NCI-H1092 (cell line): ENCODE measurements at places on chromosomes 1 and 21.
A peak's percentile ranks its signal among the peaks of the same experiment; 100 is the strongest.

DNA sequence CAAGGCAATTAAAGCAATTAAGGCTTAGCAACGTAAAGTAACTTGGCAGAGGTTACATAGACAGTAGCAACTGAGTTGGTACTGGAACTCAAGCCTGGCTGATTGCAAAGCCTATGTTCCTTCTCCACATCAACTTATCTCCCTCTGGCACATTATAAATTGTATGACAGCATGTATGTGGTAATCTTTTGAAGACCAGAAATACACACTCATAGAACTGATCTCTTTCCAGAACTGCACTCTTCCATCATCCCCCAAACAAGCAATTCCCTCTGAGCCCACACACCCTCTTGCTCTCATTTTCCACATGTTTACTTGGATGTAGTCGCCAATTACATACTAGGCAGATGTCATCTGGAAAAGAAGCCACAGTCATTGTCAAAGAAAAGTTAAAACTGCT is 502.2 kb downstream of the PLPP3 start:
- DNase-seq: no peak

DNA sequence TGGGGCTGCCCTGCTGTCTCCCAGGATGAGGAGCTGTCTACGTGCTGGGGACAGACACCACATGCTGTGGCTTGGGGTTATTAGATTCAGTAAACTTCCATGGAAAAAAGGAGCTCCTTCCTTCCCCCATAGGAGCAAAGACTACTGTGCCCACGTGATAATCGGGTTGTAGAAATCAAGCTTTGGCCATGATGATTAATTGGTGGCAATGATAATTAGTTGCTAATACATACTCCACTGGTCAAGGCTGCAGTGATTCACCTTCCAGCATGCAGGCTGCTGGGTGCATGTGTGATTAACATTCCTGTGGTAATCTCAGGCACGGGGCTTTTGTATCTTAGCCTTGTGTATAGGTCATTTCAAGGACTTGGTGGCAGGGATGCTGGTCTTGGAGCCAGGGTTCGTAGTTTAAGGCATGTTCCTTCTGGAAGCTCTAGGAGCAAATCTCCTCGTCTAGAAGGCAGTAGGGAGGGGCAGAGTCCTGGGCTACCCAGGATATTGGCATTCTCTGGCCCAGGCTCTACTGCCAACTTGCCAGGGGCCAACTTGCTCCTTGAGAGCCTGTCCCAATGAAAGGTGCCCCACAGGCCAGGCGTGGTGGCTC is 41.4 kb downstream of the TMCO4 start:
- no peak for DNase-seq

DNA sequence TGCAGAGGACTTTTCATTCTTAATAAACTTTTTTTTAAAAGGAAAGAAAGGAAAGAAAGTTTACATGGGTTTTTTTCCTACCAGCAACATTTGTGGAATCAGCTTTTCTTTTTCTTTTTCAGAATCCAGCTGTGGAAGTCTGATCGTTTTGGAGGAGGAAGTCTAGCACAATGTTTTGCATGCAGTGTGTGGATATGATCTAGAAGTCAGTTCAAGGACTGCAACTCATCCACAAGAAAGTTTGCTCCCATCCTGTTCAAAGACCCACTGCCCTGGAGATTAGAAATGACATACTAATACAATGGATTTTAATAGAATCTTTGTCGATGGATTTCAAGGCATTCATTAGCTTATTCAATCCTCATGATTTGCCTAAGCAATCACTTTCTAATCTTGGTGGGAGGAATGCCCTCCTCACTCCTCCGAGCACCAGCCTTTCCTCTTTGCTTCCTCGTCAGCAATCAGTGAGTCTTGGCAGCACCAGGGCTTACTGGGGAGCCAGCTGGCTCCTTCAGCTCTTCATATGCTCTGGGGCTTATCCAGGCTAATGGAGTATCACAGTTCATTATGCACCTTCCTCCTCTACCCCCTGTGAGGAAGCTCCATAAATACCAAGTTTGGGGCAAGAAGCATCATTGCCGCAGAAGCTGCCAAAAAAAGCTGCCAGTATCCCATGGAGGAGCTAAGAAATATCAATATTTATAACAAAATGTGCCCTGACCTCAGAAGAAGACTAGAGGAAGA is 392.3 kb upstream of the PKN2 start:
- DNase-seq: no peak

GRCh38 chr1:154970631-154971340 is at the start of gene SHC1:
Gene SHC1, minus strand, starts transcription at chr1:154970747. Its CDS starts 221 bp downstream, at chr1:154970526.
- DNase-seq: no peak

DNA sequence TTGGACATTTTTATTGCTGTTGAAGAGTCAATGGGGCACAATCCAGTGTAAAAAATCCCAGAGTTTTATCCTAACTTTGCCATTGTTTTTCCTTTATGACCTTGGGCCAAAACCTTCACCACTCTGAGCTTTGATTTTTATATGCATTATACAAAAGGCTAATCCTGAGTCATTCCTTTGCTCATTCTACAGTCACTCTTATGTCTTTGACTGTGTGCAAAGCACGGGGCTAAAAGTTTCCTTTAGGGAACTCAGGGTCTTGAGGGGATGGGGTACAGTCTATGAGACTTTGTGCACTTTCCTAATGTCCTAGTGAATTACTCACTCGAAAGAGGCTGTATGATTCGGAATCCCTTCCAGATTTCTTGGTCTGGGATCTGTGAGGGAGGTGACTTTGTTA is 543.2 kb upstream of the CAMK1G start:
- DNase-seq: no peak

DNA sequence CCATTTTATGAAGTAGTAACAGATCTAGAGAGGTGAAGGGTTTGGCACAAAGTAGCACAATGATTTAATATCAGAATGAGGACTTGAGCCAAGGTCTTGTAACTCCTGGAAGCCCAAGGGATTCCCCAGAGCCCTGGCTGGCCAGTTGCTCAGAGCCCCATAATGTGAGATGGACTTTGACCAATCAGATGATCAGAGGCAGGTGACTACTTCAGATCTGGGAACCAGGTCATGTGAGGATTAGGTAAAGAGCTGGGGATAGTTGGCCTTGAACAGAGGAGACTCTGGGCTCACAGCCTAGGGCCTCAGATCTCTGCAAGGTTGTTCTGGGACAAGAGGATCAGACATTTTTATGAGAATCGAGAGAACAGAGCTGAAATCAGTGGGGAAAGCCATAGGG is 18.9 kb downstream of the SHISAL2A start:
- DNase-seq: no peak

DNA sequence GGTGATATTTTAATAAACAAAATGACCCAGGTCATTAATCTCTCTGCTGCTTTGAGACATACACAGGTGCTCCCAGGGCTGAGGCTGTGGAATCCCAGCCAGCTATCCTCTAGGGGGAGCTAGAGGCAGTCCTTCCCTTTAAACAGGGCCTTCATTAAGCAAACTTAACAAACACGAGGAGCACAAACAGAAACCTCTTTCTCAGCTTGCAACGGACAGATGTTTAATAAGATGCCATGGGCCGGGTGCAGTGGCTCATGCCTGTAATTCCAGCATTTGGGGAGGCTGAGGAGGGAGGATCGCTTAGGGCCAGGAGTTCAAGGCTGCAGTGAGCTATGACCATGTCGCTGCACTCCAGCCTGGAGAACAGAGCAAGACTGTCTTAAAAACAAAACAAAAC is 106.7 kb downstream of the HIVEP3 start:
- peak; percentile 38 for DNase-seq

- no peak for DNase-seq
Observed at GRCh38 chr1:154808261-154808908, 61.7 kb downstream of the KCNN3 start.

GRCh38 chr1:16072616-16073484 is 601 bp downstream of the FAM131C start:
- DNase-seq: no peak

DNA sequence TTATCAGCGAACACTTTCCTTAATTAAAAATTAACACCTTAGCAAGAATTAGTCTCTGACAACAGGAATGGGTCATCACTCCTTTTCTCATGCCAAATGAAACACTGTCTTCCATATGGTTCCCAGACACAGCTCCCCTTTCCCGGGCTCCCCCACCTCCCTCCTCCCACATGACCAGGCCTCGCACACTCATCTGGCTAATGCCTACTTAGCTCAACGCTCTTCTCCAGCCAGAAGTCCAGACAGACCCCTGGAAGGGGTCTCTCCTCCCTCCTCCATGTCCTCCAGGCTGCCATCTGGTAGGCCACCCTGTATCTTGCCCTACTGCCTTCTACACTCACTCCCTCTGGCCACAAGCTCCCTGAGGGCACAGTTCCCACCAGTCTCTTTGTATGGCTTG is 39.9 kb downstream of the KCNC4 start:
- no peak for DNase-seq

- DNase-seq: no peak
Observed at GRCh38 chr1:218525031-218525430, 179.9 kb downstream of the TGFB2 start.

- no peak for DNase-seq
Observed at GRCh38 chr1:228751360-228752098, 16.2 kb downstream of the RHOU start.

GRCh38 chr1:231073331-231073730 is 33.3 kb upstream of the FAM89A start:
- DNase-seq: no peak

DNA sequence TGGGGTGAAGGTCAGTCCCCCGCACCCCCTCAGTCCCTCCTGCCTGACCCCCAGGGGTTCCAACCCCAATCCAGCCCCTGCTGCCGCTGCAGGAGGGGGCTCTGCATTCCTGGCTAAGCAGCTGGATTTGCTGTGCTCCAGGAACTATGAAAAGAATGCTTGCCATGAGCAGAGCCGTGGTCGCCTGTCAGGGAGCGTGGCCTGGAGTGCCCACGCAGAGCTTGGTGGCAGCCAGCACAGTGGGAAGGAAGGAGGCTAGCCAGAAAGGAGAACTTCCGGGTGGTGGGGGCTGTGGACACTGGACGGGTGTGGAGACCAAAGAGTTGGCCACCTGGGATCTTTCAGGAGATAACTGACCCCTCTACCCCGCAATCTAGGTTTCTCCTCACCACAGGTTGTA is 5.6 kb downstream of the COL8A2 start:
- DNase-seq: no peak

- DNase-seq: no peak
Observed at GRCh38 chr1:199843861-199844260, 183.6 kb upstream of the NR5A2 start.

GRCh38 chr21:46639489-46640386 is 4.3 kb downstream of the PRMT2 start:
- no peak for DNase-seq

DNA sequence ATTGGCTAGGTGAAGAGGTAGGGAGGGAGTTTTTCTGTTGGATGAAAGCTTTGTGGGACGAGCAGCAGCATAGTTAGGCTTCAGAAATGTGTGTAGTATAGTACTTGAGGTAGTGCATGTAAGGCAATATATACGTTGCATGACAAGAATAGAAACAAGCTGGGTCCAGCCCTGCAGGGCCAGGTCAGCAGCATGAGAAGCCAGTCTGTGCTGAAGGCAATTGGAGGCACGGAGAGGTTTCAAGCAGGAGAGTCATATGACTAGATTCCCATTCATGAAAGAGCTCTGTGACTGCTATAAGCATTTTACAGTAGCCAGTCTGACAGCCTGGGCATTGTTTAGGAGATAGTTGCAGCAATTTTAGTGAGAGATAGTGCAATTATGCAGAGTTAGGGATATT is 84.2 kb upstream of the DSCAM start:
- DNase-seq: no peak

DNA sequence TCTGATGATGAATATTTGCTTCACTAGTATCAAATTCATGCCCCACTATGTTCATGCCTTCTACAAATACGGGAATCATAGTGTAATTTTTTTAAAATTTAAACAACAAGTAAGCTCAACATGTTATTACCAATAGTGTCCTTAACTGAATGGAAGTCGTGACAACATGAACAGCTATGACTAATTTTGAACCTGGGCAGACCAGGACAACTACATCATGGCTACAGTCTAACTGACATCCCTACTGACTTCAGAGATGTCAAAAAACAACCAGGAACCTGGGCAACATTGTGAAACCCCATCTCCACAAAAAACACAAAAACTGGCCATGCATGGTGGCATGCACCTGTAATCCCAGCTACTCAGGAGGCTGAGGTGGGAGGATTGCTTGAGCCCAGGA is 33.5 kb upstream of the RAP1A start:
- no peak for DNase-seq

GRCh38 chr1:2112280-2112701 is 62.1 kb downstream of the PRKCZ start:
- no peak for DNase-seq

DNA sequence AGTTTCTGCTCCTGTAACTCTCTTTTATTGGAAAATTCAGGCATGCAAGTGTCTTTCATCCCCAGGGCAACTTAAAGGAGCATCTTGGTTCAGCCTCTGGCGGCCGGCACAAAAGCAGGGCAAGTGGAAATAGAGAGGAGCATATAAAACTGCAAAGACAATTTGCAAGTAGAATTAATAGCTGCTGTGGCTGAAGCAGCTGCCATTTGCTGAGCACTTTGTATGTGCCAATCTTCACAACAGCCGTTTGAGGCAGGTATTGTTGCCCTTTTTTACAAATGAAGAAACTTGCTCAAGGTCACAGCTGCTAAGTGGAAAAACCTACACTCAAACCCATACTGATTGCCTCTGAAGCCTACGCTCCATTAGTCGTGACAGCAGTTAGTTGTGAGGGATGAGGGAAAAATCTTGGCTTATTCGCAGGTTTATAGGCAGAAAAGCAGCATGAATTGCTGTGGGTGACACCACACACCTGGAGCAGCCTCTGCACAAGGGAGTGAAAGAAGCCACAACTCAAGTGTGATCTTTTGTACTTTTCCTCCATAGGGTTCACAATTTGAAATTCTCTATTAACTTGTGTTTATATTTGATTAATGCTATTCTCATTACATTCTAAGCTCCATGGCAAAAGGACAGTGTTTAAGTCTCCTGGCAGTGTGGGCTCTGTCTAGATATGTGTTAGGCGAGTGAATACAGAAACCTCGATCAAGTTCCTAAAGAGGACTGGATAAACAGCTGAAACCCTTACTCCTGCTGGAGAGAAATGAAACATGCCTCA is 99.0 kb upstream of the BEND5 start:
- DNase-seq: no peak

GRCh38 chr1:157047062-157047410 is 1.5 kb upstream of the ARHGEF11 start:
- no peak for DNase-seq

GRCh38 chr1:182624577-182624976 is 20.4 kb upstream of the RGS16 start:
- no peak for DNase-seq

DNA sequence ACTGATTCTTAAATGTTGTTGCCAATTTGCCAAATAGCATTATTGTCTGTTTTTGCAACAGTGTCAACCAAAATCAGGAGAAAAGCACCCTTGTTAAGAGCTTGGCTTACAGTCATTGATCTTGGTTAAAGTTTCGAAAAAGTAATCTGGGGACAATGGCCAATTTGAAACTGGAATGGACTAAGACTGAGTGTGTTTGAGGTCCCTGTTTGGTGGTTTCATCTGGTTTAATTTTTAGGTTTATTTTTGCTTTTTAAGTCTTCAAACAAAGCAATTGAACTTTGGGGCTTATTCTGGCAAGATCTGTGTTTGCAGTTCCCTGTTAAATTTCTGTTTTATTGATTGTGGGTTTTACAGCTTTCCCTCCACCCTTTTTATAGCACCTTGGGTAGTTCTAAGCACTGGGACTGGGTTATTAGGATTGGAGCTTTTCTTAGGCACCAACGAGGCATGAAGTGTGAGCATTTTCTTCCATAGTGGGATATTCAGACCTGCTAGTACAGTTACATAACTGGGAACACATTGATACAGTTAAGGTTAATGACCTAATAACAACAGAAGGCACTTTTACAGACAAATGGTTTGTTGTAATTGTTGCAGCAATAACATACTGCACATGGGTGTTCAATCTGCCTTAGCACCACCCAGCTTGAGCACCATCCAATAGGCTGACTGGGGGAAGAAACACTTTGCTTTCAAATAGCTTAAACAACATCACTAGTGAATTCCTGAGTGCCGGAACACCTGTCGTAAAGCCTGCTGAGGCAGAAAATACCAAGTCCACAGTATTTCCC is 40.6 kb upstream of the MAP10 start:
- DNase-seq: no peak
